Anterior cingulate cortex (tissue), 58 donors: ENCODE measurements at places on chromosomes 16 and 17.

GRCh38 chr16:52312716-52313115, 234.2 kb downstream of the TOX3 start:
- DNase-seq: no peak

DNA sequence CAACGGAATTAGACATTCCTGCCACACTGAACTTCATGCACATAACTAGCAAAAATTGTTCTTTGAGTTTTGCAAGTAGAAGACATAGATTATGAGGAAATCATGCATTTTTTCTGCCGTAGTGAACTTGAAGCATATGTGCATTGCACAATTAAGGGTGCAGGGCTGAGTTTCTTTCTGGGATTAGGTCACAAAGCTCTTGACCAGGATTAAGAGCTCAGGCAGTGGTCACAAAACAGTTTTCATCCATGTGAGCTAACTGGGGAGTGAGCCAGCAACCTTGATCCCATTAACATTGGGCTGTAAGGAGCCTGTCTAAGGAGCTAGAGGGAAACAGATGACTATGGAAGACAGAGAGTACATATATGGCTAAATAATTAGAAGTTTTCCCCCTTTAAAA, 143.7 kb downstream of the PMP22 start:
- DNase-seq: no peak

GRCh38 chr17:4134721-4135120, 8.1 kb downstream of the ZZEF1 start:
- no peak for DNase-seq

- DNase-seq: no peak
Observed at GRCh38 chr17:19979917-19980770, 2.5 kb upstream of the AKAP10 start.

DNA sequence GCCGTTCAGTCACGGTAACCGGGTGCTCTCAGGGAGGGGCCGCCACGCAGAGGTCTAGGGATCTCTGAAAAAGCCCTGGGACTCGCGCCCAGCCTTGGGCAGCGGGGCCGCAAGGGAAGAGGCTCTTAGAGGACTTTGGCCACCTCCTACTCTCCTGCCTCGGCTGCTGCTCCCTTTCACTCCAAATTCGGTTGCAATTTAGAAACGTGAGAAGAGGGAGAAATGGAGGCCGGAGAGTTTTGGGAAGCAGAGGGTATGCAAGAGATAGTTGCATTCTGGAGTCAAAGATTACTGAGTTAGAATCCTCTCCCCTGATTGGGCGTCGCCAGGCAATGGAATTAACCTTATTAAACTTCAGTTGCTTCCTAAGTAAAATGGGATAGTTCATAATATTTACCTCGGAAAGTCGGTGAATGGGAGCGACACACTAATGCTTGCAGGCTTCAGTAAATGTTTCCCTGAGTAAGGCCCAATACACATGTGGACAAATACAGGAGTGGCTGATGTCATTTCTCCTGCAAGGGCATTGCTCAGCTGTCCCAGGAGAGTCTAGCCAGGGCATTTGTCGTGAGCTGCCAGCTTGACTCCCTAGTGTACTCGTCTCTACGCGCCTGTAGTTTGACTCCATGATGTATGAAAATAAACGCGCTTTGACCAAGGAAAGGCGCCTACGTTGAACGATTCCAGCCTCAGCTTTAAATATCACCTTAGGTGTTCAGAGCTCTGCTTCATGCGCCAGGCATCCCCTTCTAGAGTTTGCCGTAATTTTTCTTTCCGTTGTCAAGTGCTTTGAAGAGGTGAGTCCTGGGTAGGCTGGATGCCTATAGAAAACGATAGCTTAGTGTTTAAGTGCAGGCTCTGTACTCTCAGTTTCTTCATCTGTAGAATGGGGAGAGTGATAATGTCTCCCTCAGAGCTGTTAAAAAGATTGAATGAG, 667 bp downstream of the OGFOD1 start:
- no peak for DNase-seq

DNA sequence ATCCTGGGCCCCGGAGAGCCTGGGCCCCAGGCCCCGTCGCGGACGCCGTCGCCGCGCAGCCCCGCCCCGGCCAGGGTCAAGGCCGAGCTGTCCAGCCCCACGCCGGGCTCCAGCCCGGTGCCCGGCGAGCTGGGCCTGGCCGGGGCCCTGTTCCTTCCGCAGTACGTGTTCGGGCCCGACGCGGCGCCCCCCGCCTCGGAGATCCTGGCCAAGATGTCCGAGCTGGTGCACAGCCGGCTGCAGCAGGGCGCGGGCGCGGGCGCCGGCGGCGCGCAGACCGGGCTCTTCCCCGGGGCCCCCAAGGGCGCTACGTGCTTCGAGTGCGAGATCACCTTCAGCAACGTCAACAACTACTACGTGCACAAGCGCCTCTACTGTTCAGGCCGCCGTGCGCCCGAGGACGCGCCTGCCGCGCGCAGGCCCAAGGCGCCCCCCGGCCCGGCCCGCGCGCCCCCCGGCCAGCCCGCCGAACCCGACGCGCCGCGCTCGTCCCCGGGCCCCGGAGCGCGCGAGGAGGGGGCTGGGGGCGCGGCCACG, 36.8 kb upstream of the ZC3H18 start:
- DNase-seq: peak; percentile 60

DNA sequence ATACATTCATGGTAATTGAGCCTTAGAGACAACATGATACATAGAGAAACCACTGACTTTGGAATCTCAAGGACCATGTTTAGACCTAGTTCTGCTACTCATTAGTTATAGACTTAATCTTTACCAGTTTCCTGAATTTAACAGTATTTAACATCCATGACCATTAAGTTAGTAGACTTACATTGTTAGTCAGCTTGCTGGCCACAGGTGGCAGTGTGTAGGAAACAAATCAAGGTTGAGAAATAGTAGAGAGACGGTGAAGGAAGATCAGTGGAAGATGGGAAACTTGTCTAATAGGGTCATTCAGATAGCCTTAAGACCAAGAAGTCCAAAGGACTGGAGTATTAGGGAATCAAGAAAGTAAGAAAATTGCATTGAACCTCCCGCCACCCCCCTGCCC, 31.0 kb downstream of the OMG start:
- no peak for DNase-seq

DNA sequence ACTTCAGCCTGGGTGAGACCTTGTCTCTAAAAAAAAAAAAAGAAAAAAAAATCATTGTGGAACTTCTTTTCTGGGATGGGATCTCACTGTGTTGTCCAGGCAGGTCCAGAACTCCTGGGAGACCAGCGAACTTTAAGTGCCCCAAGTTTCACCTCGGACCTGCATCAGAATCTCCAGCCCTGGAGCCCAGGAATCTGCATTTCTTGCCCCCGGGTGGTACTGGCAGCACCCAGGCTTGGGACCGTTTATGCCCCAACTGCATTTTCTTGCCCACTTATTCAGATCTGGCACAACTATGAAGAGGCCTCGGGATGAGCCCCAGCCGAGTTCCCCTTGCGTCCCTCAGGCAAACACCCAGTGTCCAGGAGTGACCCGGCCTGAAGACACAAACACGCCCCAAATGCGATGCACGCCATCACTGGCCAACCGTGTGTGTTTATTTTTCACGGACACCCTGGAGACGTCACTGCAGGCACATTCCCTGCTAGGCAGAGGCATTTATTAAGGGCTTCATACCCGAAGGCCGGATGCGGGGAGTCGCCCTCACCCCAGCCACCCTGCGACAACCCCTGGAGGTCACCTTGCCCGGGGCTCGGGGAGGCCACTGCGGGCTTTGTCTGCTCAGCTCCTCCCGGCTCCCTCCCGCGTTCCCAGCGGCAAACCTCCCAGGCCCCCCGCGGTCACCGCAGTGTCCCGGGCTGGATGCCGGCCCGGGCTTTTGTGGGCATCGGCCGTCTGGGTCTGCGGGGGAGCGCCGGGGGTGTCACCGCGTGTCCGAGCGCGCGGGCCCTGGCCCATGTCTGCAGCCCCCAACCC, 684 bp upstream of the SPIRE2 start:
- DNase-seq: peak; percentile 41

DNA sequence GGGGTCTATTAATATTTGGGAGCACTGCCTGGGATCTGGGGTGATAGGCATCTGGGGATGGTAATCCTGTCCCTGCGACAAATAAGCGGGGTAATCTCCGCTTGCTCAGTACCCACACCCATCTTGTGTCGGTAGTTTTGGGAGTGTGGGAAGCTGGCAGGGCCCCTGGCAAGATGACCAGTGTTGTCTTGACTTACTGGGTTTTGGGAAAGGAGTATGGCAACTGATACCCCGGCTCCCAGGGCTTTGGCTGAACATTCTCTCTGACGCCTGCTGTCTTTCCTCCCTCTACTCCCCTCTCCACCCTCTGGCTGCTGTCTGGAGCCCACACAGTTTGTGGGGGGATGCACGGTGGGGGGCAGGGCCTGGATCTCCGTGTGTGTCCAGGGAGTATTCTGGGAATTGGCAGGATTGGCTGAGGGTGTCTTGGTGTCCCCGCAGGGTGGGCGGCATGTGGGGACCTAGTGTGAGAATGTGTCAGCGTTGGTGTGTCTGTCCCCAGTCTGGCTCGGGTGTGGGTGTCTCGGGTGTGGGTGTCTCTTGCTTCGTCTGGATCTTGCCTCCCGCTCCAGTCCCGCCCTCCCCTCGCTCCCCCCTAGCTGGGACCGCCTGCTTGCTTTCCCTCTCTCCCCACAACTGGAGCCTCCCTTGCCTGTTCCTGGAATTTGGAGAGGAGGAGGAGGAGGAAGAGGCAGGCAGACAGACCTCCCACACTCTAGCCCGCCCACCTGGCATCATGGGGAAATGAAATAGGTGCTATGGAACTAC, 12.0 kb downstream of the RARA start:
- no peak for DNase-seq

DNA sequence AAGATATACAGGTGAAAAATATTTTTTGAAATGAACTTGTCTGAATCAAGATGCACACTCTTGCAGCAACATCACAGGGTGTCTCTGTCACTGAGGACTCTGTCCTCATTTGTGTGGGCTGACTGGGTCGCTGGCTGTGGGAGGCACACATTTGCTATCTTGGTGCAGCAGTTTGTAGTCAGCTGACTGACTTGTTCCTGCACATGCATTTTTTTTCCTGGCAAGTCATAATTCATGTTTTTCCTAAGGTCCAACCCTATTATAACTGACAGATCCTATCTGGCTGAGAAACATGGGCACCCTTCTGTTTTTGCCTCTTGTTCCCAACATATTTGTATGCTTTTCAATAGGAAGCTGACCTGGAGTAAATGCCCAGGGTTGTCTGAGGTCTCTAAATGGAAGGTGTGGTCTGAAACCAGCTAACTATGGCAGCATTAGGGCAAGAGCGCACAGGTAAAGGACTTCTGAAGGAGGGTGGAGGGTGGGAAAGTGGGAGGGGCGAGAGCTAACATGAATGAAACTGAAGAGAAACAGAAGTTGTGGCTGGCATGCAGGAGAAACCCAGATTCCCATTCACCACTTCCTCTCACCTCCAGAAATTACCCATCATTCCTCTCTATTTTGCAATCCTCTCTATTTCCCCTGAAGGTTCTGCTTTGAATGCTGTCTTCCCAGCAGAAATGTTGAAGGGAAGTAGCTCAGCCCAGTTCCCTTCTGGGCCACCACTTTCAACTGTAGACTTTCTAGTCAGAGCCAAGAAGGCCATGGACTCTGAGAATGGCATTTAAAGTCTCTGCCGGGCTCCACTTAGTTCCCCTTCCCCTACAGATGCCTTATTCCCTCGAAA, 166.1 kb downstream of the PRKCA start:
- DNase-seq: no peak

- no peak for DNase-seq
Observed at GRCh38 chr17:47325176-47325575, 1.4 kb downstream of the EFCAB13 start.

DNA sequence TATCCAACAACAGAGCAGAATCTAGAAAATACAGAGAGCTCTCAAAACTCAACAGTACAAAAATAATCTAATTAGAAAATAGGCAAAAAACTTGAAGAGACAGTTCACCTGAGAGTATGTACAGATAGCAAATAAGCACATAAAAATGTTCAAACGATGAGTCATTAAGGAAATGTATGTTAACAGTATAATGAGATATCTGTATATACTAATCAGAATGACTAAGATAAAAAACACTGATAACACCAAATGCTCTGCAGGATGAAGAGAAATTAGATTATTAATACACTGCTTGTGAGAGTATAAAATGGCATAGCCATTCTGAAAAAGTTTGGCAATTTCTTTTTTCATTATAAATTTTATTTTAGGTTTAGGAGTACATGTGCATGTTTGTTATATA, 1307.6 kb upstream of the GOT2 start:
- no peak for DNase-seq

GRCh38 chr17:66525338-66525737, 222.9 kb downstream of the PRKCA start:
- DNase-seq: no peak

GRCh38 chr17:29594519-29595090, 1.7 kb downstream of the ANKRD13B start:
- DNase-seq: no peak

- DNase-seq: no peak
Observed at GRCh38 chr17:63840591-63841349, 1.7 kb downstream of the SMARCD2 start.

DNA sequence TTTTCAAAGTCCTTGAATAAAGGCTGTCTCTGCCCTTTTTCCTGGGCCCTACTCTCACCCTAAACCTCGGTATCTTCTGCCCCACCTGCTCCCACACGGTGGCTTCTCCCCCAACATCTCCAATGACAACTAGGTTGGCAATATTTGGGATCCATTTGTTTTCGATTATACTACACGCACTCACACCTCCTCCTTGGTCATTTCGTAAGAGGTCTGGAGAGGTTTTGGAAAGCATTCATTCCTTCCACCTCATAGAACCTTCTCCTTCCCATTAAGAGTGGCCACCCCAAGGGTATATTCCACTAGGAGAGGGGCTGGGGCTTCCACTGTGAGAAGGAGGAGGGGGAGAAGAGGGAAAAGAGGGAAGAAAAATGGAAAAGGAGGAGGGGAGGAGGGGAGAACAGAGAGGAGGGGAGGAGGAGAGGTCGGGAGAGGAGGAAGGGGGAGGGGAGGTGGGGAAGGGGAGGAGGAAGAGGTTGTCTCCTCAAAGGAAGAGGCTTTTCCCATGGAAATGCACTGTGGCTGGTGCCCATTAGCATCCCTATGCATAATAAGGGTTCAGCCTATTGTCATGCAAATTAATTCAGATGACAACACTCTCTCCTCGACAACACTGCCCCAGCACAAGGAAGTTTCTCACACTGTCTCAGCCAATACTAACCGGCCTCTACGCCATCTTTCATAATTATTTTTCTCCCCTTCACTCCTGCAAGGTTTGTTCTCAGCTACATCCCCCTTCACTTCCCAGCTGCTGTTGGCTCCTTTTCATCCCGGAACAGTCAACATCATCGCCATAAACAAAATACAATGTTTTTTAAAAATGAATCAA, 30.0 kb downstream of the SOX9 start:
- no peak for DNase-seq

DNA sequence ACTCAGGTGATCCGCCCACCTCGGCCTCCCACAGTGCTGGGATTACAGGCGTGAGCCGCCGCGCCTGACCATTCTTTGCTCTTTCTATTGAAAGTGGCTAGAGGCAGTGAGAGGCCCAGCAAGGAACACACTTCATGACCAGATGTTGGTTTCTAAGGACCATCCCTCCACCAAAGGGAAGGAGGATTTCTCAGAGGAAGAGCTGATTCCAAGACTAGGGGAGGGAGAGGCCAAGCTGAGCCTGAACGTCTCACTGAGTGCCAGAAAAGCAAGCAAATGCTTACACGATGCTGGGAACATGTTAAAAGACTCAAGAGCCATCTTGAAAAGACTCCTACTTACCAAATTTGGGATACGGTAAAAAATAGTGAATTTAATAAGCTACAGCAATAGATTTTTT, 79.2 kb downstream of the MRM3 start:
- DNase-seq: no peak

- no peak for DNase-seq
Observed at GRCh38 chr17:76104140-76104895, 731 bp upstream of the EXOC7 start.
